ENCODE measurements at places on chromosomes 4 and X.

GRCh38 chrX:68945081-68945602, 116.3 kb downstream of the EFNB1 start:
- DNase-seq, result no peak

- no peak for DNase-seq
Measured at GRCh38 chr4:76363556-76364290, 57.2 kb downstream of the STBD1 start.

DNA sequence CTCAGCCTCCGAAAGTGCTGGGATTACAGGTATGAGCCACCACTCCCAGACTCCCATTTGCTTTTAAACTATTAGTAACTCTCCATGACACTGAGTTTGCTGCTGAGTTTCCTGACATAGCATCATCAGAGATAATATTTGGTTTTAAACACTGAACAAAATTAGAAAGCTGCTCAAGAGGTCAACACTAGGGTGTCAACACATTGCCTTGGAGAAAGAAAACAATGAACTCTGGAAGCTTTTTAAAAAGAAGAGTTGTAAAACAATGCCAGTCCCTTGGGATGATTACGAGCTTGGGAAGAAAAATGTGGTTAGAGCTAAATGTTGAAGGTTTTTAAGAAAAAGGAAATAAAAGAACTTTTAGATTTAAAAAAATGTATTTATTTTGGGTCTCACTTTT, 264.8 kb downstream of the CAMK2D start:
- no peak for DNase-seq

GRCh38 chrX:12955882-12956703, 18.8 kb upstream of the TMSB4X start:
- peak; percentile 84 for DNase-seq

DNA sequence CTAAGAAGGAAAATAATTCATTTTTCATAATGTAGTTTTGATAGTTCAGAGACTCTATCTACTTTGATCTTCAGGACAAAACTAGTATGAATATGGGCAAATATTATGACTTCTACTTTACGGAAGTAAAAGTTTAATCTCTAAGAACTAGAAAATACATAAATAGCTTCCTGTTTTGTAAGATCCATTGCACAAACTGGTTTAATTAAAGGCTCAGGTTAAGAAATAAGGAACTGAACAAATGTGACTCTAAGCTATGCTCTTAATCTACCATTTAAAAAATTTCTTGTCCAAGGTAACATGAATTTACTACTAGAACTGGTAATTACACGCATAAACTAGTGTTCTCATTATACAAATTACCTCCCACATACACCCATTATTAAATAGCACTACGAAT, 360.6 kb downstream of the INPP4B start:
- no peak for DNase-seq

DNA sequence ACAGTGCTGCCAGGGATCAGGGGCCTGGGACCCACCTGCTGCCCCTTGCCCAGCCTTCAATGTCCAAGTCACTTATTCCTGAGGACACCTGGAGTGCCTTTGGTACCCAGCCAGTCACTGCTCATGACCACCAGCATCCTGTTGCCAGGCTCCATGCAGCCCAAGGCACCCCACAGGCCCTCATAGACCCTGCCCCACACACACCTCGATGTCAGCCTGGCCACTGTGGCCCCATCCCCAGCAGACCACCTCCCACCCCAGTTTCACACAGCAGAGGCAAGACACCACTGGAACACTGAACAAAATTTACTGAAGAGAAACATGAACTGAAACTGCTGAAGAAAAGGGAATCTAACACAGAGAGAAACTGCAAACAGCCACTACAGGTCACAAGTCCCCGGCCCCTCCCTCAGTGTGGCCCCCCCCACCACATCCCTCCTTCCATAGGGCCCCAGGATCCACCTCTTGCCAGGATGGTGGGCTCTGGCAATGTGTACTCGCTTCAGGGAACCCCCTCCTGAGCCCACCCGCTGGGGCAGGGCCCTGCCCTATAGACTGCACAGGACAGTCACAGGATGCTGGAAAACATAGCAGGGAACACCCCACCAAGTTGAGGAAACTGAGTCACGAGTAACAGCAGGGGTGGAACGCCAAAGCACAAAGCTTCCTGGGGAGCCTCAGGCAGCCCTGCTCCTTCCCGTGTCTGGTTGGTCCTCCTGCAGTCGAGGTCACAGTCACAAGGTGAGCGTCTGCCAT, 5.2 kb downstream of the PNMA5 start:
- no peak for DNase-seq

- peak; percentile 49 for DNase-seq
Measured at GRCh38 chrX:53223955-53224859, 800 bp downstream of the KDM5C start.

DNA sequence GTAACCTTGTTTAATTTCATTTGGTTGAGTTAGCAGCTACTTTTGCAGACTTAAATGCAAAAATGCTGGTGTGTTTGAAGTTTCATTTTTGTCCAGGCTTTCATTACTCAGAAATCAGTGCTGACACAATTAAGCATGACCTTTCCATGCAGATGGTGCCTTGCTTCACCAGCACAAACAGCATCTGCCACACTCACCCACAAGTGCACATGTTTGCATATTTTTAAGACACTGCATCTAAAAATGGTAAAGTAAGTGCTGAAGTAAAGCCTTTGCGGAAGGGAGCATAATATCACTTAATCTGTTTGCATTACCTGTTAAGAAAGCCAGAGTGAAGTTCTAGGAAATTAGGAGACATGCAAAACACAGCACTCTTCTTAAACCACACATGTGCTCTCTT, 7.3 kb upstream of the DAPP1 start:
- no peak for DNase-seq

DNA sequence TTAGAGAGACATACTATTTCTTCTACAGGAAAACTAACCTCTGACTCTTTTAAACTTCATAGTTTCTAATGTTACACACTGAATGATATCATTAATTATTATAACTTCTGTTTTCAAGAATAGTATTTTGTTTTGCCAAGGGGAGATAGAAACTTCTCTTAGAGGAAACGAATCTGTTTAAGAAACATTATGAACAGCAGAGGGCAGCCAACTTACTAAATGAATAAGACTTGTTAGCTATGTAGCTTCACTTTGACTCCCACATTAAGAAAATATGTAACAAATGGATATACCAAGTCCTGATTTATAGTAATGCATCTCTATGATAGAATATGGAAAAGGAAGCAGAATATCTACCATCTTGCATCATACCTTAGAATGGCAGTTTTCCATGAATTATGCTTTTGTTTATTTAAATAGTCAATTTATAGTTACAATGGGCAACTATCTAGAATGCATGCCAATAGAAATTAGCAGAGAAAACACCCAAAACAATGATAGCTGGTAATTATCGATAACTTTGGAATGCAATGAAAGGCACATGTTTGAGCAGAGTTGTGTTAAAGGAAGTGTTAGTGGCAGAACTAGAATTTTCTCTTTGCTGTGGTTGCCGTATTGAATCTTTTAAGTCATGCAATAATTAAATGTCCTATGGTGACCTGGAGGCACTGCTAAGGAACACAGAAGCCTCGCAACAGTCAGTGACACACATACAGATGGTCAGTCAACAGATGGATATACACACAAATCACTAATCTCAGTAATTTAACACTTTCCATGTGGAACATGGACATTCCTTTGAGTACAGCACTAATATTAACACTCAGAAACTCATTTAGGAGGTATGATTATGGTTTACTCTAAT, 105.7 kb upstream of the PDLIM3 start:
- no peak for DNase-seq

DNA sequence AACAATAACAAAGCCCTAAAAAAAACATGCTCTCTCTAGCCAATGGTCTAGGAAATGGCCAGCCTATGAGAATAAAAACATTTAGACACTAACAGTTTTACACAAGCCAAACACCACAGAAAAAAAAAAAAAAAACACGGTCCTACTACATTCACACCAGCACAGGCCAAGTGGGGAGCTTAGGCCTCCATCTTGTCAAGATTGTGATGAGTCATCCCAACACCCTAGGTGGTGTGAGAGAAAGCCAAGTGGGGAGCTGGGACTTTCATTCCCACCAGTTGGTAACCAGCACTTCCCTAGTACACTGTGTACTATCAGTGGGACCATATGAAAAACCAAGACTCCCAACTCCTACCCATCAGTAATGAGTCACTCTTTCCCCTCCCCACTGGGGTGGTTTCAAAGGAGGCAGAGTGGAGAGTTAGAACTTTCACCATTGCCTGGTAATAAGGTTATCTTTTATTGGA, 95.6 kb downstream of the ADAMTS3 start:
- no peak for DNase-seq

- no peak for DNase-seq
Measured at GRCh38 chr4:39568805-39569204, 41.6 kb upstream of the UGDH start.

DNA sequence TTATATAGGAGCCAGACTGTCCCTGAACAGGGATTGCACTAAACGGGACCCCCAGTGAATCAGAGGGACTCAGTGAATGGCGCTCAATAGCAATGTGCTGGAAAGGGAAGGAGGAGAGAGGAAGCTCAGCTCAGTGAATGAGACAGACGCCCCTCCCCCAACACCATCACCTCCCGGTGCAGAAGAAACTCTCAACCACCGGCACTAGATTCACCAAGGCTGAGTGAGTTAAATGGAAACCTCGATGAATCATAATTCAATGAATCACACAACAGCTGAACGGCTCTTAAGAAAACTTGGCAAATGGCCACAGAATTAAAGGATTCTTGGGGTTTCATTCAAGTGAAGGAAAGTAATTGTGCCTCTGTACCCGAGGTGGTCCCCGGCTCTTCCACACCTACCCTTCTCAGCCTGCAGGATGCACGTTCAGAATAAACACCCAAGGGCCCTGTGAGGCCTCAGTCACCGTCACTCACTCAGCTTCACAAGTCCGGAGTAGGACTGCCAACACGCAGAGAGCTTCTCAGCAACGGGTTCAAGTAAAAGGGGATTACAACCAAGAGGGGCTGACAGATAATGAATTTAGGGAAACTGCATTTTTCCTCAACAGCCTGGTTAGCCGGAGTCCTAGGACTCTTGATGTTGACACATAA, 29.3 kb downstream of the CRMP1 start:
- DNase-seq, result no peak

DNA sequence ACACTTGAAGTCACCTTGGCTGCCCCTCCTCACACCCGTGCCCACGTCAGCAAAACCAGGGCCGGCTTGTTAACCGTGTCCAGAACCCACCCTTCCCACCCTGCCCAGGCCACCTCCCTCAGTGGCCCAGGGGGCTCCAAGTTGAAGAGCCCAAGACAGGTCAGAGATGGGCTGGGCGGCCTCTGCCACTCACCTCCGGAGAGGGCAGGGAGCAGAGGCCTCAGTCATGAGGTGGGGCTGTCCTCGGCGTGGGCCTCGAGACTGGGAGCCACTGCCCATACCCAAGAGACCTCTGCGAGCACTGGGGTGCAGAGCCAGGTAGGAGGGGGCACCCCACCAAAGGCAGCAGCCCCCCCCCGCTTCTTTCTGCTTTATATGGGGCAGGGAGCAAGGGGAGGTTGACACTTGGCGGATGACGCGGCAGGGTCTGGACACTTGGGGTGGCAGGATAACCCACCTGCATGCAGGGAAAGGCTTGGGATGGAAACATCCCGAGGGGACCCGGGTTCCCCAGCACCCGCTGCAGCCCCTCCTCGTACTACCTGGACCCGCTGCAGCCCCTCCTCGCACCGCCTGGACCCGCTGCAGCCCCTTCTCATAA, 38.0 kb upstream of the SPON2 start:
- no peak for DNase-seq

DNA sequence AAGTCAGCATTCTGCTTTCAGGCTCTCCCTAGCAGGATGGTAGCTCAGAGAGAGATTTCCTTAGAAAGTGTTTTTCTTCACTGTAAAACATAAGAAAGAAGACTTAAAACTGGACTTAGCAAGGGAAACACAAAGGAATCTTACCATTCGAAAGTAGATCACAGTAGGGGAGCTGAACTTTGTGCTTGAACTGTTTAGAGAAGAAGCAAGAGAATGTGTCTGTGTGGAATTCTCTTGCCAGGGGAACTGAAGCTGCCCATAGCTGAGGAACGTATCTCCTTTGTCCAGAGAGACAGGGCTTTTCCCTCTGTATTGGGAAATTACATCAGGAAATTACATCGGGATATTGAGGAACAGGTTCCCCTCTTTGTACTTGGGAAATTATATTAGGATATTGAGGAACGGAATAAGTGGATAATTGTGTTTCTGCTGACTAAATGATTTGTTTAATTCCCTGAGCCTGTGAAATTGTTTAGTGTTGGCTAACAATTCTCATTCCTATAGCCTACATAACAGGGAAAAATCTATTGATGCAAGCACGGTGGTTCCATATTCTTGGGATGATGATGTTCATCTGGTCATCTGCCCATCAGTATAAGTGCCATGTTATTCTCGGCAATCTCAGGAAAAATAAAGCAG, 21.2 kb downstream of the SRD5A3 start:
- DNase-seq, result no peak

- DNase-seq, result no peak
Measured at GRCh38 chr4:1030031-1030430, 18.6 kb downstream of the FGFRL1 start.

DNA sequence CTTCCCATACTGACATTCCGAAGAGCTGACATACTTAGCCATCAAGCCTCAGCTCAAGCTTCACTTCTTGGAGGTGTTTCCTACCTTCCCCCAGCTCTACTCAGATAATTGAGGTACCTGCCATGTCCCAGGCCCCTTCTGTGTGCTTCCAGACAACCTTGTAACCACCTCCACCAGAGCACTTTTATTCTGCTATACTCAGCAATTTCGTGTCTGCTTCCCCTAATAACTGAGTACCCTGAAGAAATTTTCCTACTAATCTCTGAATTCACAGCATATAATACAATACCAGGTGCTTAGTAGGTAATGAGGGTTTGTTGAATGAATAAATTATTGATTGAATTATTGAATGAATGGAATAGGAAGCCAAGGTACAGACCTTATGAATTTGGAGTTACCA, 605.5 kb downstream of the MID1IP1 start:
- no peak for DNase-seq

DNA sequence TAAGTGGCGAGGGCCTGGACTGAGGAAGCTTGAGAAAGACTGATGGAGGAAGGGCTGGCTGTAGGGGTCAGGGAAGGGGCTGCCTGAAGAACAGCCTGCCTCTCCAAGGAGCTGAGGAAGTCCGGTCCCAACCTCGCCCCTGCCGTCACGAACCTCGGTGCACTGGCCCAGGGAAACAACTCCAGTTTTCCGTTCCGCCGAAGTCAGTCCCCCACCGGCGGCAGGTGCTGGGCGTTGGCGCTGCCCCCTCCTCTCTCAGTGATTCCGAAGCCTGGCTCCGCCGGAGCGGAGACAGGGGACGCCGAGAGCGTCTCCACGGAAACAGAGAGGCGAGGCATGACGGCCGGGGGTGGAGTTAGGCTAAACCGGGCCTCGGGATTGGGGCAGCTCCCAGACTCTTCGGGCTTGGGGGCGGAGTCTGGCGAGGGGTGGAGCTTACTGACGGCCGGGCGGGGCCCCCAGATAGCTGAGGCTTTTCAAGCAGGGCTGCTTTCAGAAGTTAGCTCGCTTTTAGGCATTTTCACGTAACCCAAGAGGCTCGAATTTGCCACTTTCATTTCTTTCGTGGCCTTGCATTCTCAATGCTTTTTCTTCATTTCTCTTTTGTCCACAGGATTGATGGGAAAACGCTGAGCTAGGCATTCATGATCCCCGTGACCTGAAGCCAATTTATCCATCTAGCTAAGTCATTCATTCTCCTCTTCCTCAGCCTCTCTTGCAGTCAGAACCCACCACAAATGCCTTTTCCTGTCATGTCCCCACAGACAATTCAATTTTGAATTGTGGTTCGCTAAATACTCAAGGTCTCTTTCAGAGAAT, at the start of gene TTC29:
TTC29 (minus strand) TSS at position 309 of the 819 bp plus-strand sequence. CDS start 5,969 bp downstream, outside the sequence.
- peak; percentile 82 for DNase-seq

GRCh38 chr4:25654031-25654970, 1.4 kb upstream of the SLC34A2 start:
- no peak for DNase-seq

- DNase-seq, result no peak
Measured at GRCh38 chr4:107592519-107592918, 127.5 kb downstream of the PAPSS1 start.
